ENCODE measurements at places on chromosomes 7 and 10.

- no peak for DNase-seq
These were observed 552.7 kb downstream of the DNAJB6 start for GRCh38 chr7:157889480-157889879.

DNA sequence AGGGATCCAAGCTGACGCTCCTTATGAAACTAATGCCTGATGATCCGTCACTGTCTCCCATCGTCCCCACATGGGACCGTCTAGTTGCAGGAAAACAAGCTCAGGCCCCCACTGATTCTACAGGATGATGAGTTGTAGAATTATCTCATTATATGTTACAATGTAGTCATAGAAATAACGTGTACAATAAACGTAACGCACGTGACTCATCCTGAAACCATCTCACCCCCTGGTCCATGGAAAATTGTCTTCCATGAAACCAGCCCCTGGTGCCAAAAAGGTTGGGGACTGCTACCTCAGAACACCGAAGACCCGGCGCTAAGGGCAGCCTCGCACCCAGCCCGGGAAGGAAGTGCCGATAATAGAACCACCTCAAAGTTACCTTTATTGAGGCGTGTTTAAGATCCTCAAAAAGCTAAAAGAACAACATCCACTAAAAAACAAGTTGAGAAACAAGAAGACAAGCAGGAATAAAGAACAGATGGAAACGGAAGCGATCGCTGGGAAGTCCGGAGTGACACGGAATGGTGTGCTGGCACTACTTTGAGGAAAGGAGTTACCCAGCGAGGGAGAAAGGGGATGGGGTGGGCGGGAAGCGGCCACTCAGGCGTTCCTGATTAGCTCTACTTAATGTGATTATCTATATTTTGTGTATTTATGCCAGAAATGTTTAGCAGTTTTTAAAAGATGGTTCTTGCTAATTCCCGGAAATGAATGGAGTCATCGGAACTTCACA lies 50.1 kb upstream of the PRKAR1B start:
- no peak for DNase-seq

- no peak for DNase-seq
These were observed 35.3 kb upstream of the HIBADH start for GRCh38 chr7:27697861-27698430.

DNA sequence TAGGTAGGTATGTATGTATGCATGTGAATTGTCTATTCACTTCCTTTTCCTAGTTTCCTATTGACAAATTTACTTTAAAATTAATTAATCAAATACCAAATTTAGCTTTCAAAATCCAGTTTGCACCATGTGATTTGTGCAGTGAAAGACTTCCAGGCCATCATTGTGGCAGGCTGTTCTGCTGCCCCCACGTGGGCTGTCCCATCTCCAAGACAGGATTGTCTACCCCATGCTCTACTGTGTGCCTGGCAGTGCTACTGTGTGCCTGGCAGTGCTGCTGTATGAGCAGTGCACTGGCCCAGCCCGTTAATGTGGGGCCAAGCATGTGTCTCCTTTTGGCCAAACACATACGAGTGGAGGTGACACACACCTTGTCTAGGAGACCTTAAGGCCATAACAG lies 374.8 kb downstream of the GFRA1 start:
- no peak for DNase-seq

DNA sequence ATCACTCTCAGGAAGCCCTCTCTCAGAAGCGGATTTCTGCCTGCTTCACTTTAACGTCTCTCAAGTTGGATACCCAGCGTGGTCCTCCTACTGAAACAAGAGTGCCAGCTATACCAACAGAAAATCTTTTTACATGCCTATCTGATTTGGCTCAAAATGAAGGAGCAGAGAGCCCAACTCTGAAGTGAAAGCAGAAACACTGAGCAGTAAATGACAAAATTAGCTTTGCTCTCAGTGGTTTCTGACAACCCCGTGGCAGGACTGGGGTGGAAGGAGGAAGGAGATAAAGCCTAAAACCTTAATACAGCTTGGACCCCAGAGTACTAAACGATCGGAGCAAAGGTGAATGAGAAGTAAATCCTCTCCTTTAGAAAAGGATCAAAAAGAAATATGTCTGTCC lies 25.1 kb upstream of the GPR37 start:
- no peak for DNase-seq

DNA sequence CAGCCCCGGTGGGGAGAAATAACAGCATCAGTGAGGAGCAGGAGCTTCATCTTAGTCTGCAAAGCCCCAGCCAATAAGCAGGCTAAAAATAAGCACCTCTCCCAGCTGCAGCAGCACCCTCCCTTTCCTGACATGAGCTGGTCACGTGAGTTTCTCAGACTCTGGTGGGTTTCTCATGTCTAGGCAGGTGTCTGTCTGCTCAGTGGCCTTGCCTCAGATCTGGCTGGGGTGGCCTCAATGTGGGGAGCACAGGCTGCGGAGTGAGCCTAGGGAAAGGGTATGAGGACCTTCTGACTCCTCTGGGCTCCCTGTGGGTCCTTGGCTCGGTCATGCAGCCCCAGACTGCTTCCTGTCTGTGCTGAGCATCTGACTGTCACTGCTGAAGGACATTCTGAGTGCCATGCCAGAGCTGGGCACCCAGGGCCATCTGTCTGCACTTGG lies 81.6 kb upstream of the LRRC4 start:
- DNase-seq: no peak

DNA sequence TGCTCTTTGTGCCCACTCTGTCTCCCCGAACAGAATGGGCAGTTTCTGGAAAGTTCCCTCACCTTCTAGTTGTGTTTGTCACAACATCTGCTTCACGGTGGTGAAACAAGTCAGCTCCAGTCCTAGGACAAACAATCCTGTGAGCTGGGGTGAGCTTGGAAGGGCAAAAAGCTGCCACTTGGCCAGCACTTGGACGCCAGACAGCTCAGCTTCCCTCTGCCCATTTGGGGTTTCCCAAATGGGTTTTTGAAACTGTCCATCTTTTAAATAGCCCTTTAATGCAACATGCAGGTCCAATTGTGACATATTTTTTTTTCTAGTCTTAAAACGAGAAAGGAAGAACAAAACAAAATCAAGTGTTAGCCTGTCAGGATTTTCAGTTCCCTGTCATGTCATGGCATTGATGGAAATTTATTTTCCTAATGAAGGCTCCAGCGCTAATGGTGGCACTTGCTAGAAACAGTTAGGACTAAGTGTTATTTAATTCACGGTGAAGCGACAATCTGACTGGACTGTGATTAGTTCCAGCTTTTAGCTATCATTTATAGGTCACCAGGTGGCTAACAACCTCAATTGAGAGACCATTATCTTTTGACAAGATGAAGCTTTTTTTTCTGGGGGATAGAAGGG lies 181.7 kb downstream of the MYOF start:
- no peak for DNase-seq
